Activated gamma-delta T cell treated with anti-CD3 and anti-CD28 coated beads, Interleukin-2, amount 50 U/mL, for 16 hours (primary cell): ENCODE measurements at places on chromosomes 3 and 15.

DNA sequence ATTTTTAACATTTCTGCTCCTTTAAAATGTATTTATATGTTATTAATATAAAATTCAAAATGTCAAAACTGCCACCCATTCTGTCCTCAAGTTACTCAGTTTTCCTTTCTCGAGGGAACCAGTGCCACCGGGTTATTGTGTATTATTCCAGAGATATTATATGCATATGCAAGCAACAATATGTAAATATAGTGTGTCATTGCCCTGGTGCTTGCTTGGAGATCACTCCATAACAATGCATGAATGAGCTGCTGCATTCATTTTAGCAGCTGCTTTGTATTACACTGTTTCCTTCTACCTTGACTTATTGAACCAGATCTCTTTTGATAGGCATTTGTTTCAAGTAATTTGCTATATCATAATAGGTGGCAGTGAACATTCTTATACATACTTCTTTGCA lies 509.1 kb downstream of the MCTP2 start:
- no peak for DNase-seq

DNA sequence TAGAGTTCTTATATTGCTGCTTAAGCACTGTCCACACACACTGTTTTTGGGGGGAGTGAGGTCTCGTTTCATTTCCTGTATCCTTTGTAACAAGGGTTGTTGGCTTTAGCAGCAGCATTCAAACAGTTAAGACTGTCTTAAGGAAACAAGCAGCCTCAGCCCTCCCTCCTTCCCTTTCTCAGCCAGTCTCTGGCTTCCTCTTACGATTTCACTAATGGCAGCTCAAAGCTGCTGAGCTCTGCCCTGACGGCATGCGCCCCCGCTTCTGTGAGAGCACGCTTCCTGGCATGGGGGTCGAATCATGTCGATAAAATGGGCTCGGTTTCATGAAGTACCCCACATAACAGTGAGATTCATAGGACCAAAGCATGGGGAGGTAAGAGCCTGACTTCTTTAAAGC lies 105.0 kb downstream of the KLHL25 start:
- peak; percentile 52 for DNase-seq

DNA sequence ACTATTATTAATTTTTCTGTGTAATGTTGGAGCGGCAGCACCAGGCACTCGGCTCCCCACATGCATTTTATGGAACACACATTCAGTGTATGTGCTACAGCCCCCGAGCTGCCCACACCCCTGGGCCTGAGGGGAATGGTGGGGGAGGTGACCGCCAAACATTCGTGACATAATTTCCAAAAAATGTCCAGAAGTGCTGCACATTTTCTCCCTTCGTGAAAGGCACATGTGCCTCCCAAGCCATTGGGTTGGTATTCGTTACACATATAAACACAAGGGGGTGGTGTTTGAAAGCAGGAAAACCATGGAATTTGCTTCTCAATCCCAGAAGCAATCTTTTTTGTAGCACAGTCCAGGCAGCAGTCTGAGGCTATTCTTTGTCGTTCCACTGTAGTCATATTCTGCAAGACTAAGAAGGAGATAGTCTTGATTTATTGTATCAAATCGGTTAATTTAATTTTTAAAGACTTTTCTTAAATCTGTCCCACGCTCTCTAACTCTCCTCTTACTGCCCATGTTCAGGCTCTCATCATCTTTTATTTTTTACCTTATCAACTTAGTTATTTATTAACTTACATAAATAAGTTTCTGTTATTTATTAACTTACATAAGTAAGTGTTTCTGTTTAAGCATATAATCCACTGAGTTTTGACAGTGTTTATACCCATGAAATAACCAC lies 39.2 kb upstream of the POLR2M start:
- no peak for DNase-seq

DNA sequence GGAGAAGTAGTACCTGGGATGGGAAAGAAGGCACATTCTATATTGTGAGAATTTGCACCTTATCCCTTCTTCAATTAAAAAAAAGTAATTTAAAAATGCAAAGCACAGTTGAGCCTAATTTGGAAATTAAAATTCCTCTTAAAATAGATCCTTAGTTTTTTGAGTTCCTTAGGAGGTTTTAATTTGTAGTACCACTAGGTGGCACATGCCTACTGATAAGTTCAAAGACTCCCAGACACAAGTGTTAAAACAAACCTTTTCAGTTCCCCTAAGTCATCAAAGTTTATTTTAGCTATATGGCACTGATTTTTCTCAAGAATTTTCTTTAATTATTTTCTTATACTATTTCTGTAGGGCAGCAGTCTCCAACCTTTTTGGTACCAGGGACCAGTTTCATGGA lies 127.6 kb upstream of the AZI2 start:
- DNase-seq: no peak

DNA sequence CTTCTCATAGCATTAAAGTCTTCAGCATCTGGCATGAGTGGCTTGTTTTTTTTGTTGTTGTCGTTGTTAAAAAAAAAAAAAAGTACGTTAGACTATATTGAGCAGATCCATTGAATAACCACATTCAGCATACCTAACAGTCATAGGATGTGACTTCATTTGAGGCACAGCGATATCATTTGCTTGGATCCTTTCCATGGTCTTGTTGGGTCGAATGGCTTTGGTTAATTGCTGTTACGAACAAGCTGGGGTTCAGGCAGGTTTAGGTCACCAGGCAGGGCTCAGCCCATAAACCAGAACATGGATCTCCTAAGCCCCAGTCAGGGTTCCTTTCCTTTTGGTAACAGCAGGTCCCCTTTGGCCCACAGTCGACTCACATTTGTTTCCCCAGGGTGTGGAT lies 76.2 kb downstream of the POLR2M start:
- DNase-seq: no peak

GRCh38 chr15:90681480-90681879 lies 35.7 kb upstream of the BLM start:
- DNase-seq: no peak

- DNase-seq: no peak
These were observed 120.1 kb upstream of the WNT5A start for GRCh38 chr3:55607175-55607574.

DNA sequence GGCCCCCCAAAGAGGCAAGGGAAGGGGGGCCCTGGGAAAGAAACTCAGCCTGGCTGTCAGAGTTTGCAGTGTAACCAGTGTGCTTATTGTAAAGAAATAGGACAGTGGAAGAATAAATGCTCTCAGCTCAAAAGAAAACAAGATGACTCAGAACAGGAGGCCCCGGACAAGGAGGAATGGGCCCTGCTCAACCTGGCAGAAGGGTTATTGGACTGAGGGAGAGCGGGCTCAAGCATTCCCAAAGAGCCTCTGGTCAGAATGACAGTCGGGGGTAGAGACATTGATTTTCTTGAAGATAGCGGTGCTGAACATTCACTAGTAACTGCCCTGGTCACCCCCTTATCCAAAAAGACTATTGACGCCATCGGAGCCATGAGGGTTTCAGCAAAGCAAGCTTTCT lies 100.4 kb upstream of the OSBPL11 start:
- DNase-seq: no peak

DNA sequence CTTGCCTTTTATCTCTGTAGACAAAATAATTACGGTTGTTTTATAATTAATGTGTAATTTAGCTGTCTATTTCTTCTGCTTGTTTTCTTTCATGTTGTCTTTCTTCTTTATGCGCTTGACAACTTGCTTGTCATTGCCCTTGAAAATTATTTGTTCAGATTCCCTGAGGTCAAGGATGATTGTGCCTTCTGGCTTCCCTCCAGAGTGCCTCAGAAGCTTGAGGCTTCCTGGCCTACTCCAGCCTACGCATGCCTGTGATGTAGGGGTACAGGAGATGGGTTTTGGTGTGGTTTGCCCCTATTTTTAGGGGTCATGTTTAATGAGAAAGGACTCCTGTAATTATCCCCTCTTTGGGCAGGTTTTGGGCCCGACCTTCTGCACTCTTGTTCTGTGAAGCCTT lies 231.5 kb downstream of the SV2B start:
- DNase-seq: no peak

DNA sequence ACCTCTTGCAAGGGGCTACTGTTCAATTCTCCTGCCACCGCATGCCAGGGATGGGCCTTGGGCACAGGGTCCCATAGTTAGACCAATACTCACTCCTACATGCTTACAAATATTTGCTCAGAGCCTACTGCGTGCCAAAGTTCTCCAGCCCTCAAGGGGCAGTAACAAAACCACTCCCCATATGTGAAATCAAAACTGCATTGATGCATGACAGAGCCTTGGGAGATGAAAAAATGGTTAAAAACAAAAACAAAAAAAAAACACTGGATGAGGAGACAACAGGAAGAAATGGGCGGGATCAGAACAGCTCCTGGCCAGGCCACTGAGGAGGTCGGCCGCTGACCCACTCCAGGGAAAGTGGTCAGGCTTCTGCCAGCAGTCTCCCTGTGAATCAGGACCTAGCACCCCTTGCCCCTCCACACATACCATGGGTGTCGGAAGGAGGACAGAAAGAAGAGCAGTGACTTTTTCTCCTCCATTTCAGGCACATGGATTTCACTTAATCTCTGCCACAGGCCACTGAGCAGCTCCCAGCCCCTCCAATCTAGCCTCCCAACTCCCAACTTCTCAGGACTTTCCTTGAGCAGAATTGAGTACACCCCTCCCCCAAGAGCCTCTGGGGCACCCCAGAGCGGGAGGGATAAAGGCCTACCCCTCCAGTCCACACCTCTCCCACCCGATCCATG lies 2.8 kb downstream of the PLXNB1 start:
- DNase-seq: no peak

DNA sequence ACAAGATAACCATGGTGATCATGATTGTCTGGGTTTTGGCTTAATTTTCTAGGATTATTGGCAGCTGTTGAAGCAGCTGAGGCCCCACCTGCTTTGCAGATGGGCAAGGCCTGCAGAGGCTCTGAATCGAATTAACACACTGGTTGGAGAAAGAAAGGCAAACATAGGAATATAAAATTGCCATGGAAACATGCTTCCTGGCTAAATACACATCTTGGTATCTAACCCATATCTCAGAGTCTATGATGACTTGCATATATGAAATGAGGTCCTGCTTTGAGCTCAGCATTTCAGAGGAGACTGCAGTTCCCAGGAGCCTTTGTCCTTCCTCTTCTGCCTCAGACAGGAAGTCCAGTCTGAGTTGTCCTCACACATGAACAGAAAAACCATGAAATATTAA lies 24.3 kb upstream of the SV2B start:
- no peak for DNase-seq

GRCh38 chr3:177714945-177715344 lies 517.7 kb upstream of the TBL1XR1 start:
- no peak for DNase-seq

- DNase-seq: no peak
These were observed 847.4 kb downstream of the DIPK2A start for GRCh38 chr3:144818973-144819372.

DNA sequence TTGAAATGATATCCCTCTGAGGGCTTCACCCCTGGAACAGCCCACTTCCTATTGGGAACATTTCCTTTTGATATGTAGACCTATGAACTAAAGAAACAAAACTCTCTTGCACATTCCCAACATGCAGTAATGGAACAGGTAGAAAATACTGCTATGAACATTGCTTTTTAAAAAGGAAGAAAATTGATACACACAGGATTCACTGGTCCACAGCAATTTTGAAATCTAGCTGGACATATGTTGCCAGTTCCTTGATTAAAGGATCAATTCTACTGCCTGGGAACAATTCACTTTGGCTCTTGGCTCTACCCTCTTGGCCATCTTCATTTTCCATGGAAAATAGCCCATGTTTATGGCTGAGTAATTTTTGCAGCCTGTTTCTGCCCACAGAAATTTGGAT lies 74.9 kb upstream of the ZNF280D start:
- no peak for DNase-seq

DNA sequence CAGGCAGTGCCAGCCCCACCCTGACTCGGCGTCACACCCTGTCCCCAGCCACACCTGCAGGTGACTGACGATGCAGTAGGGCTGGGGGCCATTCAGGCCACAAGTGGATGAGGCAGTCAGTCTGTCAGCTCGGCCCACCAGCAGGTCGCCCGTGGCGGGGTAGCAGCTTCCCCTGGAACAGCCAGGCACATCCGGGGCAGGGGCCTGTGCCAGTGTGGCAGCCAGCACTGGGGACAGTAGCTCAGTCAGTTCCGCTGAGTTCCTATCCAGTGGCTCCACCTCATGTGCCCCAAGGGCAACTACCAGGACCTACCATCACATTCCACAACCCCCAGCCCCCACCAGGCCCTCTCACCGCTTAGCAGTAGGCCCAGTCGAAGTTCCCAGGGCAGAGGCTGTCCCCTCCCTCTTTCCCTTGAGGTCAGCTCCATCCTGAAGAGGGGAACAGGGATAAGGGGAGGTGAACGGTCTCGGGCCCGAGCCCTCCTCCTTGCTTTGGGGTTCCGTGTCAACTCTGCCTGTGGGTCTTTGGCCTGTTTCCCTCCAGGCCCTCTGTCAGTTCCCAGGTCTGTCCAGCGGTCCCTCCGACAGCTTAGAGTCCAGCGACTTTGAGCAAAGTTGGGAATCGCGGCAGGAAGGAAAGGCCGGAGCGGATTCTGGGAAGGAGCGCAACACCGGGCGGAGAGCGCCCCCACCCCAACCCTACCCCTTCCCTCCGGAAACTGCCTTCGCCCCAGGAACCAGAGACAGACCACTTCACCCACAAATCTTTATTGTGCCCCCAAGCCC lies at the start of gene LAMB2:
Gene LAMB2 (minus strand): TSS at position 614 of the 789 bp plus-strand sequence. CDS start 183 bp downstream, at position 431.
- DNase-seq: no peak

GRCh38 chr3:182722907-182723306 lies 70.4 kb upstream of the ATP11B start:
- no peak for DNase-seq

GRCh38 chr3:49727924-49728361 lies 4.2 kb upstream of the GMPPB start:
- no peak for DNase-seq

DNA sequence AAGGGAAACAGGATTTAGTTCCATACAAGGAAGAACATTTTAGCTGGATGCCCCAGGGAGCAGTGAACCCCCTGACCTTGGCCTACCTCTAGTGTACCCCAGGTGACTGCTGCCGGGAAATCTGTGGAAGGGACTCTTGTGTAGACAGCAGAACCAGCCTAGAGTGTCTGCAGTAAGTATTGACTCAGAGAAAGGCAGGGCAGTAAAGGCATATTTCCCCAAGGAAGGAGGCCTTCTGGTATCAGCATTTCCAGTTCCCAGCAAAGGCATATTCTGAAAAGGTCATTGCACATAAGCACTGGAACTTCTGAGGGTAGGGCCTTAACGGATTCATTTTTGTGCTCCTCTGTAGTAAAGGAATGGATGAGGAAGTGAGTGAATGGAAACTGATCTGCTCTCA lies 246.2 kb downstream of the FAM43A start:
- DNase-seq: no peak

GRCh38 chr15:60223176-60223575 lies 174.6 kb downstream of the ANXA2 start:
- DNase-seq: no peak
